Kidney tubule cell (primary cell): ENCODE measurements at places on chromosomes 12 and 14.

- DNase-seq: no peak
Measured at GRCh38 chr12:92929983-92930382, 888 bp upstream of the EEA1 start.

- peak; percentile 55 for DNase-seq
Measured at GRCh38 chr12:25811656-25812126, 146.8 kb upstream of the RASSF8 start.

DNA sequence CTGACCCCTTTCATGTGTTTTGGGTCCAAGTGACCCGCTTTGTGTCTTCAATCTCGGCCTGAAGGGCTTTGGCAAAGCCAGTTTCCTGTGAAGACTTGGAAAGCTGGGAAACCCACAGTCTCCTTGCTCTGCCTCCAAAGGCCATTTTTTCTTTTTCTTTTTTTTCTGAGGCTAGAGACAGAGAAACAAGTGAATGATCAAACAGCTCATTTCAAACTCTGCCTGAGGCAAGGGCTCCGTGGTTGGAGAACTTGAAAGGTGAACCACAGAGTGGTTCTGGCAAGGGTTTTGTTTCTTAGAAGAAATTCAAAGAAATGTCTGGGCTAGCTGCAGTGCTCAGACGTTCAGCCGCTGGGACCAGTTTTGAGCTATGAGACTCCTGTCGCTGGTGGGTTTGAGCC is 62.7 kb downstream of the ERH start:
- peak; percentile 6 for DNase-seq

GRCh38 chr12:57055824-57056223 is 5.9 kb upstream of the MYO1A start:
- no peak for DNase-seq

DNA sequence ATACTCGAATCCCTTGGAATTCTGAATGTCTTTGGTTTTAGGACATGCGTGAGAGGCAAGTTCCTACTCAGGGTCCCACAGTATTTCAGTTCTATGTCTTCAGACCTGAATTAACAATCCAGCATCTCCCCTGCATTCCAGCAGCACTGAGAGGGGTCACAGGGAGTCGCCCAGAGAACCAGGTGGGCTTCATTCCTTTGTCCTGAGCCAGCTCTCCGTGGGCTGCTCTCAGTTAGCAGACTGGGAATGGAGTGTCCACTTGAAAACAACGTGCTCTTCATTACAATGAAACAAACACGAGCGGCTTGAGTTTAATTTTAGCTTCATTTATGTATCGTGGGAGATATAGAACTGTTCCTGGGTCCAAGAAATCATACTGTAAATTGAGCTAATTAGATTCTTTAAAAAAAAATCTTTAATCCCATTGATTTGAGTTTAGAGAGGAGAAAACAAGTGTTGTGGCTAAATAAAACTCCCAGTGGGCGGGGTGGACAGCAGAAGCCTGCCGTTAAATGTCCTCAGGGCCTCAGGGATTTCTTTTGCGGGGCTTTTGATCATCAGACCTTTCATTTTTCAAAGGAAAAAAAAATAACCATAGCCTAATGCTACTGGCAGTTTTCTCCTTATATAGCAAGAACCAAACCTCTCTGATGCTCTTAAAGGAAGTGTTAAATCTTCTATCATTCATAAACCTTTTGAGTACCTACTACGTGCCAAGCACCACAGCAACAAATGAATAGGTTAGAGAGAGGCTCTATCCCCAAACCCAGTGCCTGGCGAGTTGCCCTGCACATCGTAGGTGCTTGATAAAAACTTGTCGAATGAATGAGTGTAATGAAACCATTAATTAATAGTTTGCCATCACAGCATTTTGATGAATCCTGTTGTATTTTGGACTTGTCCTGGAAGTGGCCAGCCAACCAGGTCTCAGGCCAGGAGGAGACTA is 140.4 kb downstream of the CHST11 start:
- no peak for DNase-seq

- DNase-seq: no peak
Measured at GRCh38 chr14:90450667-90451066, 53.8 kb downstream of the CALM1 start.

DNA sequence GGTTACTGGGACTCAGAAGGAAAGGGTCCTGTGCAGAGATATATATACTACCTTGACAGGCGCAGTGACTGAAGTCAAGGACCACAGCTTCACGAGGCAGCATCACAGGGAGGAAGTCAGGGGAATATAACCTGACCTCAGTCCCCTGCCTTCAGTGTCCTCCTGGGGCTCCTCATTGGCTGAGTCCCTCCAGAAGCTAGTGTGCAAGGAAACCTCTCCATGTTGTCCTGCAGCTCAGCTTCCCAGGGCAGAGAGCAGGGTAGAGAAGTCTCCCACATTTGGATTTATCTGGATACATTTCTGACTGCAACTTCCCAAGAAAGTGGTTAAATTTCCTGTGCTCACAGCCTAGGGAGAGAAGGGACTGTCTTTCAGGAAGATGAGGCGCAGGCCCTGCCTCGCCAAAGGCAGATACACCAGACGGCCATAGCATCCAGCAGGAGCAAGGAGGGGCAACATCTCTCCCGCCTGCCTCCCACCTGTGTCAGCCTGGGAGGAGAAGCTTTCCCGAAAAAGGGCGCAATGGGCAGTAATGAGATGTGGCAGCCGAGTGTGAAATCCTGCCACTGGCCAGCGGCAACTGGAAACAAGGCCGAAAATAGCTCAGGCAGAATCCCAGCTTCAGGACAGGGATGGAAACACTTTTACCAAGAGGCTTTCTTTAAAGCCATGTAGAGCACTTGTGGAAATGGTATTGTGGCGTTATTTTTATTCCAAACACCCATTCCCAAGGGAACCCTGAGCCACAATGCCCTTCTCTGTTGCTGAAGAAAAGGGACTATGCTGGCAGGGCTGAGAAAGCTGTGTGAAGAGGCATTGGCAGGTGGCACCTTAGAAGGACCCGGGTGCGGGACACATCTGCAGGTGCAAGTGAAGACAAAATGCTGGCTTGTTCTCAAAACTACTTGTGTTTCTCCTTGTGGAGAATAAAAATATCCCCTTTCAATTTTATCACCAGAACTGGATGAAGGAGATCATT is 54.9 kb upstream of the HIF1A start:
- DNase-seq: no peak

- peak; percentile 40 for DNase-seq
Measured at GRCh38 chr14:29262979-29263378, 496.4 kb downstream of the FOXG1 start.

DNA sequence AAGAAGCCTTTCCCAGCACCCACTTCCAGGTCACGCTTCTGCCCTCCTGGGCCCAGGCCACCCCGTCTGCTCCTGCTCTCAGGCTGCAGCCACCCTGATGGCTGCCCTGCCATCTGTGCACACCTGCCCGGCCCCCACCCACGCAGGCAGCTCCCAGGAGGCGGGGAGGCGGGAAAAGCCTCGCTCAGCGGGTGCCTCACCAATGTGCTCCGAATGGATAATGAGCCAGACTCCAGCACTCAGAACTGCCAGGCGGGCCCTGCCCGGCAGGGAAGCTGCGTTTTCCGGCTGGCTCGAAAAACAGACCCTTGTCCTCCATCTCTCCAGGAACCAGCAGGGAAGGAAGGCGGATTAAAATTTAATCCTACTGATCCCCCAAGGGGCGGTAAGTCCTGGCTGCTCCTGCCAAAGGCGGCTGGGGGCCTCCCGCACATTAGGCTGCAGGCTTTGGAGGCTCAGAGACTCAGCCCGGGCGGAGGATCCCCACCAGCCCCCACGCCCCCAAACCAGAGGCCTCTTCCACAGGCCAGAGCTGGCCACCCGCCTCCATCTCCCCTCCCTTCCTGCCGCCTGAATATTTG is 104.0 kb downstream of the NCOR2 start:
- no peak for DNase-seq

DNA sequence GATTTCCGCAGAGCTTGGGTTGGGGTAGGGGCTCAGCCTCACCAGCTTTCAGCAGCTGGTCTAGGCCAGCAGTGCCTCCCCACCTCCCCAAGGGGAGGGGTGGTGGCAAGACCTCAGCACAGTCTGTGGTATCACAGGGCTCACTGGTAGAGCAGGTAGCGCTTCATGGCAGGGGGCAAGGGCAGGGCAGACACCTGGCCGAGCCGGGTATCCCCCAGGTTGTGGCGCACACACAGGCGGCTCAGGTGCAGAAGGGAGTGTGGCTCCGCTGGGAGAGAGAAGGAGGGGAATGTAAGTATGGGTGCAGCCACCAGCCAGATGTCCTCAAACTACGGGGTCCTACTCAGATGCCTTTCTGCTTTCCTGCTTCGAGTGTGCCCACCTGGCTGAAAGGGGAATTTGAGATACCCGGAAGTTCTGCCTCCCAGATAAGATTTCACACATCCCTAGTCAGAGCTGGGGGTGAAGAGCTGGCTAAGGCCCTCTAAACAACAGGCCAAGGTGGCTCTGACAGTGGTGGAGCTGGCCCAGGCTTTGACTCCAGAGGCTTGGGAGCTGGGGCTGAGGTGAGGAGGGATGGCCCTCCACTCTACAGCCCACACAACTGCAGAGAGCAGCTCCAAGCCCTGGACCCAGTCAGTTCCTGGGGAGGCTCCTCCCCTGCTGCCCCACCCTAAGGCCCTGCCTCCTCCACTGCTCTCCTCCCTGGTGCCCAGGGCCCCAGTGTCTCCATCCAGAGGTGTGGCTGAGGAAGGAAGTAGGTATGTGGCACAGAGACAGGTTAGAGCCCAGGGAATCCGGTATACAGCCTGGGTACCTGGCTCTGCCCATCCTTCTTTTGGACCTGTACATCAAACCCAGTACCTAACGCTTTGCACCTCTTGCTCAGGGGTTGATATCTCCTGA is 1.8 kb downstream of the SPSB2 start:
- peak; percentile 82 for DNase-seq

DNA sequence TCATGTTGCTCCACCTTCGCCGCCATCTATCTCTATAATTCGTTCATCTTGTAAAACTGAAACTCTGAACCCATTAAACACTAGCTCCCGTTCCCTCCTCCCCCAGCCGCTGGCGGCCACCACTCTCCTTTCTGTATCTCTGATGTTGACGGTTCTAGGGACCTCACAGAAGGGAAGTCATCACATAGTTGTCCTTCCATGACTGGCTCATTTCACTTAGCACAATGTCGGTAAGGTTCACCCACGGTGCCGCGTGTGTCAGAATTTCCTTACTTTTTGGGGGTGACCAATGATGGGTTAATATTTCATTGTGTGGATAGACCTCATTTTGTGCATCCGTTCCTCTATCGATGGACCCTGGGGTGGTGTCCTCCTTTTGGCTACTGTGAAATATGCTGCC is 2.0 kb upstream of the CACNA2D4 start:
- DNase-seq: no peak

GRCh38 chr14:65915125-65915524 is 502.6 kb downstream of the FUT8 start:
- peak; percentile 7 for DNase-seq

DNA sequence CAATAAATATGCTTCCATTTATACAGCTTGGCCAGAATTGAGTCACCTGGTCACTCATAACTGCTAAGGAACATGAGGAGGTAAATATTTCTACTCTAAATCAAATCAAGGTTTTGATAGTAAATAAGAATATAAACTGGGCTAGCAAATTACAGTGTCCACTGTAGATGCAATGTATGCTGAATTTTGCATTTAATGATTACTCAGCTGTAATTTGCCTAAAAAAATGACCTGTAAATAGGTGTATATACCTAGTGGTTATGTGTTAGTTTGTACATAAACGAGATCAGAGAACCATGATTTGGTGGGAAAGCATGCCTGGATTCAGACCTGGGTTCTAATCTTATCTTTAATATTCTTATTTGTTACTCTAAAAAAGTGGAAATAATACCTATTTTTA is 76.6 kb upstream of the CNTN1 start:
- no peak for DNase-seq

GRCh38 chr14:73149753-73150152 is 13.4 kb downstream of the PSEN1 start:
- no peak for DNase-seq

DNA sequence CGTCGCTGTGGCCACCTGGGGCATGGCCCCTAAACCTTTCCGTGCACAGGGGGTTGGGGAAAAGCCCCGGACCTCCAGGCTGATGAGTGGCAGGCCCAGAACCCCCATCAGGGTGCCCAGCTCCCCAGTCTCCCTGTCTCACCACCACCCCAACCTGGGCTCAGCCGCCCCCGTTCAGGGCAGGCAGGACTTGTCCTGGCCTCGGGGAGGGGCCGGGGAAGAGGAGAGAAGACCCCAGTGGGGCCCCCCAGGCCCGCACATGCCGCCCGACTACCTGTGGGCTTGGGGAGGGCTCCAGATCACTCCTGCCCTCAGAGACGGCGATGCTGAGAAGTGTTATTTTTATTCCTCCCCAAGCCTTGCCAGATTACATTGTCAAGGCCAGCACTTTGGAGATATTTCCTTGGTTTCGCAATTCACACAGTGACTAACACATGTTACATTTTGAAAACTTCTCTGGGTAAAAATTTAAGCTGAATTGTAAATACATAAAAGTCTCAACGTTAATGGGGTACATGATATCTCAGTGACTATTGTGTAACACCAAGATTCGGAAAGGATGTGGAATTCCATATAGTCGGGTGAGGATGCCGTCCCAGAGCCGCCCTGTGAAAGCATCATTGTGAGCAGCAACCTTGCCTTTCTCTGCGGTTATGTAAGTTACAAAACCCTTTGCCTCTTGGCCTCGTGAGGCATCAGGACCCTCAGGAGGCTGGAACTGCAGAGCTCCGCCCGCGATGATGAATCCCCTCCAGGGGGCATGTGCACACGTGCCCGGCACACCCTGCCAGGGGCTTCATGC is 85.6 kb upstream of the DIO3 start:
- peak; percentile 9 for DNase-seq

- DNase-seq: peak; percentile 93
Measured at GRCh38 chr12:117832459-117833457, 136.0 kb downstream of the KSR2 start.

GRCh38 chr12:117098361-117099217 is 627 bp downstream of the TESC start:
- peak; percentile 26 for DNase-seq

- DNase-seq: peak; percentile 16
Measured at GRCh38 chr14:38197784-38198335, 9.8 kb upstream of the SSTR1 start.

- no peak for DNase-seq
Measured at GRCh38 chr14:64763801-64764621, 59.8 kb downstream of the PLEKHG3 start.

DNA sequence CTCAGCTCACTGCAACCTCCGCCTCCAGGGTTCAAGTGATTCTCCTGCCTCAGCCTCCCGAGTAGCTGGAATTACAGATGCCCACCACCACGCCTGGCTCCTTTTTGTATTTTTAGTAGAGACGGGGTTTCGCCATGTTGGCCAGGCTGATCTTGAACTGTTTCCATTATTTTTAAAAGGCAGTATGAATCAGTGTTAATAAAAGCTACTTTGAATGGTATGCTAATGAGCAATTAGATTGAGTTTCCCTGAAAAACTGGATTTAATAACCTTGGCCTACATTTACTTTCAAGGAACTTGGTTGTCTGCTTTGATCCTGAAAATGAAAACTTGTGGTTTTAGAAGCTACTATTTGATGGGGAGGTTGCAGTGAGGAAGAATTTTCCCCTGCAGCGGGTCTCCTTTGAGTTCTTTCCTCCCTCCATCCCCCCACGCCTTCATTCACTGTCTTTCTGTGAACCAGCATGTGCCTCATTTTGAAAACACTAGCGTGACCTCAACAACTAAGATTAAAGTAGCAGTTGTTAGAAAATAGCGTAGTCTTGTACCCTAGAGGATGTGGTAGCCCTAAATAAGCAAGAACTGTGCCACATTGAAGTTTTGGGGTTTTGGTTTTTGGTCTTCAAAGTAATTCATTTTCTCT is 17.8 kb upstream of the RPS6KA5 start:
- no peak for DNase-seq
